Right ventricle myocardium inferior (tissue), 1 donor: ENCODE measurements at places on chromosomes 6 and 20. TPM values are rescaled to one million over a fixed set of nuclear protein-coding genes. Genes with fewer than 3 reads are reported as not detected.

The MEI4 gene
- 0.65 TPM for total RNA-seq

- DNase-seq = no peak
Measured at GRCh38 chr6:32772656-32773055, 9.3 kb upstream of the HLA-DQB2 start.

The CD24 gene
- 0.35 TPM for total RNA-seq

The RHAG gene
- 0.76 TPM for total RNA-seq

DNA sequence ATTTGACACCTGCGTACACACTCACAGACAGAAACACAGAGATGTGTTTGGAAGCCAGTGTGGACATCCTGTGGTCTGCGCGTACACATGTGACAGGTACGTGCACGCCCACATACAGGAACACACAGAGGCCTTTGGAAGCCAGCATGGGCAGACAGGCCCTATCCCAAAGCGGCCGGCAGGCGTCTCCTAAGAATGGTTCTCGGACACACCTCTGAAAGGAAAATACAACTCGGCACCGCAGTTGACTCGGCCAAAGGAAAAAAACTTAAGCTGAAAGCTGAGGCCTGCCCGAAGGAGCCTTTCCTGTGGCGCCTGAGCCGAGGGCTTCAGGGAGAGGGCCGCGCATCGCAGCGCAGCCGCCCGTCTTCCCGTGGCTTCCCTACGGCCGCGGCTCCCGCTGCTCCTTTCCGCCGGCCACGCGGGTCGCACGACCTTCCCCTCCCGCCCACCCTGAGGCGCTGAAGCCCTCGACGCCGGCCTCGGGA, 1.4 kb upstream of the CEP43 start:
- no peak for DNase-seq

DNA sequence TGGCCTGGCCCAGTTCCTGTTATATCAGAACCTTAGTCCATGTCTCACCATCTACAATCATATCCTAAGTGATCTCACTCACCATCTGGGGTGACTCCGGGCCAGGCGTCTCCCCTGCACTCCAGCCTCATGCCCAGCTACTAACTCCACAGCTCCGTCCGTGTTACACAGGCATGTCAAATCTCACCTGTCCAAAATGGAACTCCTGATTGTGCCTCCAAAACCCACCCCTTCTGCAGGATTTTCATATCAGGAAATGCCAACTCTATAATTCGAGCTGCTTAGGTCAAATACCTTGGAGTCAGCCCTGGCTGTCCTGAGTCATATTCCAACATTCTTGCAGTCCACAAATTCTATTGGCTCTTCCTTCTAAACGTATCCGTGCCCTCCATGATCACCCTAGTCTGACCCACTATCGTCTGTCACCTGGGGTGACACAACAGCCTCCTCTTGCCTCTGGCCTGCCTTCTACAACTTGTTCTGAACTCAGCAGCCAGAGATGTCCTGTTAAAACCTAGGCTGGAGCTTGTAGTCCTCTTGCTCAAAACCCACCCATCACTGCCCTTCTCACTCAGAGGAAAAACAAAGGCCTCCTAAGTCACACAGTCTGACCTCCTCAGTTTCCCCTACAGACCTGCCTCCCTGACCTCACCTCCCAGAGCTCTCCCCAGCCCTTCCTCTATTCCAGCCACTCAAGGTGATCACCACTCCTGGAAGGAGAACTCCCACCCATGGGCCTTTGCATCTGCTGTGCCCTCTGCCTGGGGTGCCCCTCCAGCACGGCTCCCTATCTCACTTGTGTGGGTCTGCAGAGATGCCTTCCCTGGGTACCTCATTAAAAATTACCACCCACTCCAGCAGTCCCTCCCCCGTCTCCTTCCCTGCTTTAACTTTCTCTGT, 85.3 kb upstream of the SIRPA start:
- no peak for DNase-seq

DNA sequence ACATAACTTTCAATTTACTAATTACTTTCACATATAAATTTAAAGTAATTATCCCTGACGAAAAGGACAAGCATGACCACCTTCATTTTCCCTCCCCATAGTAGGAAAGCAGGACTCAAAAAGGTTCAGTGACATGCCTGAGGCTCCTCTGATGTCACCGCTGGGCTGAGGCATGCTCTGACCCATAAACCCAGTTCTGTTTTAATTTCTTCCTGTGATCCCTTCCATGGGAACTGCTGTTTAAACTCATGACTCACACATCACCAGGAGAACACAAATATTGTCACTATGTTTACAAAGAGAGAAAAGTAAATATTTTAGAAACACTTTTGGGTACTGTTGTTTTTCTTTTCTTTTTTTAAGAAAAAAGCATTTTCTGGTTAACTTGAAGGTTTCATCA, 38.0 kb upstream of the NR2E1 start:
- DNase-seq = no peak

- DNase-seq = no peak
Measured at GRCh38 chr6:46217671-46218131, 46.9 kb upstream of the ENPP5 start.

The TRIM31 gene
- not detected for total RNA-seq

DNA sequence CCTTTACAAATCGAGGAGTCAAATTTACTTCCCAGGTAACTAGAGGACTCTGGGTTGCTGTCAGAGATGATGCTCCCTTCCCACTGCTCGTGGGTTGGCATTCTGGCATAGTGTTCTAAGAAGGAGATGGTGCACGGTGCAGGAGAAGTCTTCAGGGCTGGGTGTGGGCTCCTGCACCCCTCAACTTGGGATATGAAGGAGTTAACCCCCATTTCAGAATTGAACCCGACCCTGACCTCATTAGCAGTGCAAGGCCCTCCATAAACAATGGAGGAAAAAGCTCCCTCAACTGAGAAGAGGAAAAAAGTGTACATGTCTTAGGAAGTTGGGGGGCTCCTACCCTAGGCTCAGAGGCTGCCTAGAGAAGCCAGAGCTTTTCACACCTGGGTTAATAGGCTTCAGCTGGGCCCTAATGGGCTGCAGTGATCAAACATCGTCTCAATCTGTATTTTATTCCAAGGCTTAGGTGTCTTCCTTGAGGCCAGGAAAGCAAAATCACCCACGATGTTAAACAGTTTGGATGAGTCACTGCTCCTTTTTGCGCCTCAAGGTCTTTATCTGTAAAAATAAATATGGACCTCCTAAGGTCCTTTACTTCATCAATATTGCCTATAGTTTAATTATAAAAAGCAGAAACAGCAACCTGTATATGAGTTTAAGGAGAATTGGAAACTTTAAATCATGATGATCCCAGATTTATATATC, 29.4 kb downstream of the TFAP2B start:
- no peak for DNase-seq

The CEP250 gene
- total RNA-seq = 15.9 TPM

The CST4 gene
- not detected for total RNA-seq

GRCh38 chr6:21846541-21847451, 253.2 kb downstream of the SOX4 start:
- no peak for DNase-seq

The CRISP2 gene
- not detected for total RNA-seq

- no peak for DNase-seq
Measured at GRCh38 chr6:137893726-137894125, 26.7 kb downstream of the TNFAIP3 start.

- no peak for DNase-seq
Measured at GRCh38 chr6:88358846-88359245, 192.7 kb upstream of the CNR1 start.

GRCh38 chr6:136510299-136510698, 39.9 kb downstream of the MAP7 start:
- no peak for DNase-seq

The RIMS4 gene
- not detected for total RNA-seq

The MYBL2 gene
- total RNA-seq = 1.4 TPM

The ESR1 gene
- total RNA-seq = 1.4 TPM
